ENCODE measurements at places on chromosomes 2 and 18.

DNA sequence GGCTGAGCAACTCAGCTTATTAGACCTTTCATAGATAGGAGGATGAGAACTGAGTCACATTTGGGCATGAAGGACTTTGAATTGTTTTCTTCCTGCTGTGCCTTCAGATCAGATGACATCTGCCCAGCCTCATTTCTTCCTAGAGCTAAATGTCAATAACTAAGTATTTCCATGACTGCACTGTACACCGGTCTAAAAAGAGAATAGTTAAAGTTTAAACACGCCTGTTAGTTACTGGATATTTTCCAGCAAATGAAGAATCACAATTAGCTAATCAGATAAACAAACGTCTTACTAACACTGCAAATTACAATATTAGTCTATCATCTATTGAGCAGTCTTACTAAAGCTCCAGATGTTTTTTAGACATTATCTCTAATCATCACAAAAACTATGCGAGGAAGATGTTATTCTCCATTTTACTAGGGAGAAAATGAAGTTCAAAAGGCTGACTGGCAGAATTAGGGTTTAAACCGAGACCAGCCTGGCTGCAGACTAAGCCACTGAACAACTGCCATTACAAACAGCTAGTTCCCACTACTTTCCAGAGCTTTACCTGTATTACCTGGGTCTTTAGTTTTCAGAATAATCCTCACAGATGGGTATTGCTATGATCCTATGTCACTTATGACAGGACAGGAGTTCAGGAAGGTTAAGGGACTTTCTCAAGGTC lies 69.4 kb upstream of the ZNF397 start:
- DNase-seq = no peak

DNA sequence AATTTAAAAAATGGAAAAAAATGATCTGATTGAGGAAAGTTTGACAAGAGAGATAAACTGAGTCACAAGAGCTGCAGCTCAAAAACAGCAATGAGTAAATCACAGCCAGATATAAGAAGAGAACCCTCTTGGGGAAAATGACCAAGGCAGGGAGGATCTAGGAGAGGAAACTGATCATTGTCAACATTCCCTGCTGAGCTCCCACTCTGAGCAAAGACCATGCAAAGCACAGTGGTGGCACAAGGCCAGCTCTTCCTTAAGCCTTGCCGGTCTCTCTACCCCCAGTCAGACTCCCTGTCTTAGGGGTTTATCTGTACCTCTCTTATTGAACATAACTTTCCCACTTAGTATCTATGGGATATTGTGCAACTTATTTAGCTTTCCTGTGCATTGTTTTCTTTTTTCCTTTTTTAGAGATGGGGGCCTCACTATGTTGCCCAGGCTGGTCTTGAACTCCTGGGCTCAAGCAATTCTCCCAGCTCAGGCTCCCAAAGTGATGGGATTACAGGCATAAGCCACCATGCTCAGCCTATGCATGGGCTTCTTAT lies 54.0 kb upstream of the PPP1CB start:
- DNase-seq = no peak

DNA sequence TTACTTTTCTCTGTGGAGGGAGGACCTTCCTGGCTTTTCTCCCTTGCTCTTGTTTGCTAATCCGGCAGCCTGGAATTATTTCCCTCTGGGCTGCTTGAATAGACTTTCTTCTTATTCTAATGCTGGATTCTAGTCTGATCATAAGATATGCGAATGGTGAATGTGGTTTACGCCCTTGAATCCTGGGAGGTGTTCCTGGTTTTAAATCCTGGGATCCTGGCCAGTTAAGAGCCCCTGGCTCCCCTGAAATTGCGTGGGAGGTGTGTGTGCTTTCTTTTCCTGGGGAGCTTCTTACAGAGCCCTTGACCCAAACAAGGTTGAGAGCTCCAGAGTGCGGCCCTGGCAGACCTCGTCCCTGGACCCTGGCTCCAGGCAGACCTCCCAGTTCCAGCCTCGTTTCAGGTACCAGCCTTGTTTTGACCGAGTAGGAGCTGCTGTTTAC lies 2.8 kb downstream of the SH3BP4 start:
- DNase-seq = no peak

DNA sequence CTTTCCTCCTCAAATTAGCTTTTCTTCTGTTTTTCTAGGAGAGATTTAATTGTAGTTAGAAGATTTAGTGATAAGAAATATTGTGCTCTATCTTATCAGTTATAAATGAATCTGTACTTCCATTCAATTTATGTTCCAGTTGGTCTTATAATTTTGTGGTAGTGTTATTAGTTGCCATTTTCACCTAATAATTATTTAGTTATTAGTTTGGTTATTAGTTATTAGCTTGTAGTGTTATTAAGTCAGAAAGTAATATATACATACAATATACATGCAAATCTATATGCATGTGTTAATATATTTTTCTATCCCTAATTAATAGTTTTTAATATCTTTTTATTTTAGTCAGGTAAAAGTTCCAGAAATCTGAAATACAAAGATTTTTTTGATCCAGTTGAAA lies 3.2 kb downstream of the MPHOSPH10 start:
- DNase-seq = no peak

DNA sequence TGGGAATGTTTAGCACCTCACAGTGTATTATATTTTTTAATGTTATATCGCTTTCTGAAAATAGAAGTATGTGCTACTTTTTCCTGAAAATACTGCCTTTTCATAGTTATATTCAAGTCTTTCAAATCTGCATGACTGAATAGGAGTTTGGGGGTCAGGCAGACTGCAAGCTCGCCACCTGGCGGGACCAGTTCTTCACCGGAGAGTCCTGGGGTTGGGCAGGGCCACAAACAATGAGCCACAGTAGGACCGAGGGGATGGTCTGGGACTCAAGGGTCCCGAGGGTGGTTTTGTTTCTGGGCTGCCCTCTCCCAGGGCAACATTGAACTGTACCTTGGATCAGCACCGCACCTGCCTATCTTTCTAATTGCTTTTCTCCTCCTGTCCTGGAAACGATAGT lies 70.6 kb downstream of the VWA3B start:
- DNase-seq = no peak

- DNase-seq = no peak
Observed at GRCh38 chr2:37526323-37526722, 145.1 kb downstream of the CDC42EP3 start.

- DNase-seq = no peak
Observed at GRCh38 chr2:127679680-127680361, 4.5 kb upstream of the LIMS2 start.

DNA sequence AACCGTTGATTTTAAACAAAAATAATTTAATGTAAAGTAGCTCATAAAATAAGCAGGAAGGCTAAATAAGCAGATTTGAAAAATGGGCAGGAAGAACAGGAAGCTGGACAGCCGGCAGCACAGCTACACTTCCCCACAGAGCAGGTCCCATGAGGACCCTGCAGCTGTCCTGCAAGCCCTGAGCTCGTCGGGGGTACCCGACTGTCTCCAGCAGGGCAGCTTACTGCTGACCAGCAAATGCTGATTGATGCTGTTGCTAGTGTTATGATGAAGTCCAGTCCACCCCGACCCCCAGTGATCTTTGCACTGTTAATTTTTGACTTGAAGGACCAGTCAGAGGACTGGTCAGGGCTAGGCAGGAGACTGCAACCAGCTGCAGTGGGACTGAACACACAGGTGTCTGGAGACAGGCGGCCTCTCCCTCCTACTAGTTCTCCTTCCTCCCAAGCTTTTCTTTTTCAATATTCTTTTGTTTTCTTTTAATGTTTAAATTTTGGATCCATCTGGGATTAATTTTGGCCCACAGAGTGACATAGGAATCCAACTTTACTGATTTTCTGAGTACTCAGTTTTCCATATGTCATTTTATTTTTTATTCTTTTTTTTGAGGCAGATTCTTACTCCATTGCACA lies 27.7 kb downstream of the POLE4 start:
- DNase-seq = no peak

DNA sequence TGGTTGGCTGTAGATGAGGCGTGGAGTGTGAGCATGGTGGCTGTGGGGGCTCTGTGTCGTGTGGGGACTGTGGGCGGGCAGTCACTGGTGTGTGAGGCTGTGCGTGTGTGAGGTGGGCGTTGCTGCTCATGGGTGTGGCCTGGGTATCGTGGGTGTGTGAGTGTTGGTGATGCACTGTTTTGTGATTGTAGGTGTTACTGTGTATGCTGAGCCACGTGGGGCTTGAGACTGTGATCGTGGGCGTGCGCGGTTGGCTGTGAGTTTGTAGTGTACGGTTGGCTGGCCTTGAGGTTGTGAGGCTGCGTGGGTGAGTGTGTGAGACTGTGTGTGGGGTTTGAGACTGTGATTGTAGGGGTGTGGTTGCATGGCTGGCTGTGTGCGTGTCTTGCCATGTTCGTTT lies 8.5 kb downstream of the INHBB start:
- DNase-seq = no peak

- no peak for DNase-seq
Observed at GRCh38 chr2:149858216-149858615, 270.6 kb upstream of the MMADHC start.

DNA sequence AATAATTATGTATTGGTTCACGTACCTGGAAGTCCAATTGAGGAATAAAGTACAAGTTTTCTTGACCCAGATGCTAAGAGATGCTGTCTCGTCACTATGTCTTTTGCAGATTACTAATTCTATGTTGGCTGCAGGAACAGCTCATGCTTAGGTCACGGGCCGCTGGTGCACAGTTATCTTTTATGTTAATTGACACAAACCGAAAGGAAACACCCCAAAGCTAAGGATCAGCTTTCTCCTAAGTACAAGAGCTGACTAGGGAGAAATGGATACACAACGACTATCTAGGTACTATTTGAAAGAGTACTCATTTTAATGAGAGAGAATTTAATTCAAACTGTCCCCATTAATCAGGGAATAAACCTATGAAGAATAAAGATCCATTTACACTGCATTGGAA lies 217.7 kb upstream of the SLC35G4 start:
- DNase-seq = no peak

- DNase-seq = no peak
Observed at GRCh38 chr2:30527411-30527810, 80.4 kb downstream of the LCLAT1 start.

GRCh38 chr2:229231885-229232284 lies 39.2 kb downstream of the PID1 start:
- DNase-seq = no peak

DNA sequence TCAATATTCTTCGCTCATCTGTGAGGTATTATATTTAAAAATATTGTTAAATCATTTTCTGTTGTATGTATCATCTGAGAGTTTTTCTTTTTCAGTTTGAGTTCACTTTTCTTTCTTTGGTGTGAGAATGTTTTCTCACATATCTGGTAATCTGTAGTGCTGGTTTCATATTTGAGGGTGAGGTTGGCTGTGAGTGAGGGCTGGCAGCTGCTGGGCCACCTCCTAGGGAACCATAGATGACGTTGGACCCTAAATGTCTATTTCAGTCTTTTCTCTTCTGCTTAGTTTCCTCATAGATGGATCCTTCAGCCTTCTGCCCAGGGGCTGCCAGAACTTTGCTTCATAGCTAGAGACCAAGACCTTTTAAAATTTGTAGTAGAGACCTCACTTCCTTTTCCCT lies 33.5 kb downstream of the MGAT5 start:
- DNase-seq = no peak

DNA sequence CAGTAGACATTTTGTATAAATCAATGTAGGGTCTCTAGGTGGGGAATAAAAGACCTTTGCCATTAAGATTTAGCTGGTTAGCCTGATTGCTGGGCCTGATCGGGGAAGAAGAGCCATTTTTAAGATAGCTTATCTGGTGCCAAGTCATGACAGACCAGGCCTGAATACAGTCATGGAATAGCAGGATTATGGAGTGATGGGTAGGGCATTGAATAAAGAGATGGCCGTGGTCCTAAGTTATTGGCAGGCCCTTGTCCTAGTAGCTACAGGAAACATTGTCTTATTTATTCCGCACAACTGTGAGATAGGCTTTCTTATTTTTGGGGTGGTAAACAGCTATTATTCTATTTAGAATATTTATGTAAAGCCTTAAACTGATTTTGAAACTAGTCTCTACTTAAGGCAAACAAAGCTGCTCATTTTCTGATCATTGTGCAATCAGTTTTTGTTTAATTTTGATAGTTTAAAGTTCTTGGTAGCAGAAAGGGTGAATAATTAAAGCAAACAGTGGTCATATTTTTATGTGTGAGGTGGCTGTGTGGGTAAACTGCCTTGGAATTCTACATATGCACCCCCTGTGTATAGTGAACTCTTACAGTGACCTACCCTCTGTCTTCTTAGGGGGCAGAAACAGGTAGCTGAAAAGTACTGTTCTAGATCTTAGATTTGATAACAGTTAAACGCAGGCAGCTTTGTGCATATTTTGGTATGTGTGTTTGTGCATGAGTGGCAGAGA lies 22.6 kb downstream of the ZNF236 start:
- DNase-seq = no peak

DNA sequence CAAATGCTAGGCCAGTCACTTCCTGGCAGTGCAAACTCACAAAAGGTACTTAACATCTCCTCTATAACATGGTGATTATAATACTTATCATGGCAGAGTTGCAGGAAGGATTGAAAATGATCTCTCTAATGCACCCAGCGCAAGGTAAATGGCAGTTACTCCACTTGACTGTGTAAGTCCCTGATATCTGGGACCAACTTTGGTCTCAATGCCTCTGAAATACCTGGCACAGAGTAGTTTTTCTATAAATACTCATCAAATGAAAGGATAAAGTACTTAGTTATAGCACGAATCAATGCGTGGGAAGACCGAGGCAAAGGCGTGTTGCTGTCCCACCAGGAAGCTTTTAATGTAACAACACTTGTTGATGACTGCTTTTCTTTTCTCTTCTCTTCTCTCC lies 24.8 kb downstream of the LRRC30 start:
- DNase-seq = no peak

- DNase-seq = no peak
Observed at GRCh38 chr2:17299891-17300540, 218.2 kb downstream of the RAD51AP2 start.

GRCh38 chr2:59540864-59541263 lies 1012.6 kb downstream of the BCL11A start:
- no peak for DNase-seq

GRCh38 chr2:19607931-19608771 lies 249.7 kb upstream of the OSR1 start:
- DNase-seq = no peak

- DNase-seq = no peak
Observed at GRCh38 chr2:159051661-159052060, 83.2 kb downstream of the TANC1 start.
